ENCODE measurements at places on chromosomes 11 and 22.

DNA sequence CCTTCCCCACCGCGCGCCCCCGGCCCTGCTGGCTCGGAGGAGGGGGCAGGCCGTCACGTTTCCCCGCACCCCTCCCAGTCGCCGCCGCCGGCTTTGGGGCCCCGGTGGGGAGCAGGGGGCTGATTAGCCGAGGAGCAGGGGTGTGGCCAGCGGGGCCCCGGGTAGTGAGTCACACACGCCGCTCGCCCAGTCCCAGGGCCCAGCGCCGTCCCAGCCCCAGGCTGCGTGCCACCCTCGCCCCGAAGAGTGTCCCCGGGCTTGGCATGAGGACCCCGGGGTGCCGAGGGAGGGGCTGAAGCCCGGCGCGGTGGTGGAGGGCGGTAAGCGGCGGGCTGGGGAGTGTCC, 34.4 kb downstream of the PRDM11 start:
- peaks cover 4% of the 10 kb centered on the region for H3K4me1 ChIP-seq
- H3K27ac ChIP-seq: peak overlapping the region; percentile 88
- no peaks in the 10 kb centered on the region for H3K27me3 ChIP-seq
- peak; percentile 71 for DNase-seq

DNA sequence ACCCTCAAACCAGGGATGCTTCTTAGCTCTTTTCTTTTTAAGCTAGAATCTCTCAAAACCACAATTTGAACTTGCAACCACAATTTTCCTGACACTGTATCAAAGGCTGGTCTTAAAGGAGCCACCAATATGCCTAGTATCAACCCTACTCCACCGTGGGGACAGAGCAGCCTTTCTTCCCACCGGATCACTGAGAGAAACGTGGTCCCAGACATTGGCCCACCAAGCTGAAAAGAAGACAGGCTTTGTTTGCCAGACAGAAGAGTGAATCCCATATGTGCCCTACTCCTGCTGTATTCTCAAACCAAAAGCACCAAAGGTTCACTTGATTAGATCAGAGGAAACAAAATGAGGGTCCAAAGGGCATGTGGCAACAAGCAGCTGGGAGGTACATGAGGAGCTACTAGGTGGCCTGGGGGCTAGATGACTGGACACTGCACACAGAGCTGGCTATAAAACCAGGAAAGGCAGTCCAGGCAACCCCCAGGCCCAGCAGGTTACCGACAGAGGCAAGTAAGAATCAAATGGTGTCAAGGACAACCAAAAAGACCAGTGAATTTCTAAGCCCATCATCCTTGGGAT, 3.6 kb upstream of the VWCE start:
- peaks cover 37% of the 10 kb centered on the region for H3K36me3 ChIP-seq
- no peak for DNase-seq
- H3K27ac ChIP-seq: no peak overlapping the region
- peaks cover 5% of the 10 kb centered on the region for H3K4me1 ChIP-seq
- no peak overlapping the region for H3K4me3 ChIP-seq

GRCh38 chr22:23036684-23037428, 33.5 kb upstream of the GNAZ start:
- H3K4me1 ChIP-seq: no peaks in the 10 kb centered on the region
- no peaks in the 10 kb centered on the region for H3K27me3 ChIP-seq
- H3K27ac ChIP-seq: no peak overlapping the region

GRCh38 chr22:47158457-47158856, 396.0 kb downstream of the TBC1D22A start:
- H3K4me3 ChIP-seq: no peak overlapping the region
- no peak for DNase-seq
- peaks cover 14% of the 10 kb centered on the region for H3K4me1 ChIP-seq
- no peaks in the 10 kb centered on the region for H3K36me3 ChIP-seq
- H3K27ac ChIP-seq: no peak overlapping the region

DNA sequence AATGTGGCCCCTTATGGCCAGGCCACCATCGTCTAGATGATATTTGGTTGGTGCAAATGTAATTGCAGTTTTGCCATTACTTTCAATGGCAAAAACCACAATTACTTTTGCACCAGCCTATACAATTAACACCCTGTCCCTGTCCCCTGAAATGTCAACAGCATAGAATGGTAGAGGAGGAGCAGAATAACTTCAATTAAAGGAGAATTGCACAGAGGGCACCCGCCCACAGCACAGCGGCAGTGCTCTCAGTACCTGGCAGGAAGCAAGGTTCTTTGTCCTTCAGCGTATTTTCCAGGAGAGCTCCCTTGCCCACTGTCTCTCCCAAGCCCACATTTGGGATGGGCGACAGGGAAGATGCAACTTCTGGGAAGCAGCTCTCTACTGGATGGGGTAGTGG, 115.3 kb downstream of the TRIM29 start:
- H3K27ac ChIP-seq: no peak overlapping the region
- H3K4me1 ChIP-seq: no peaks in the 10 kb centered on the region
- H3K27me3 ChIP-seq: no peaks in the 10 kb centered on the region
- no peak for DNase-seq

GRCh38 chr11:504994-505344, 2.1 kb downstream of the RNH1 start:
- H3K4me3 ChIP-seq: no peak overlapping the region
- peaks cover 5% of the 10 kb centered on the region for H3K4me1 ChIP-seq
- H3K27ac ChIP-seq: no peak overlapping the region
- H3K27me3 ChIP-seq: no peaks in the 10 kb centered on the region
- peaks cover 6% of the 10 kb centered on the region for H3K36me3 ChIP-seq

DNA sequence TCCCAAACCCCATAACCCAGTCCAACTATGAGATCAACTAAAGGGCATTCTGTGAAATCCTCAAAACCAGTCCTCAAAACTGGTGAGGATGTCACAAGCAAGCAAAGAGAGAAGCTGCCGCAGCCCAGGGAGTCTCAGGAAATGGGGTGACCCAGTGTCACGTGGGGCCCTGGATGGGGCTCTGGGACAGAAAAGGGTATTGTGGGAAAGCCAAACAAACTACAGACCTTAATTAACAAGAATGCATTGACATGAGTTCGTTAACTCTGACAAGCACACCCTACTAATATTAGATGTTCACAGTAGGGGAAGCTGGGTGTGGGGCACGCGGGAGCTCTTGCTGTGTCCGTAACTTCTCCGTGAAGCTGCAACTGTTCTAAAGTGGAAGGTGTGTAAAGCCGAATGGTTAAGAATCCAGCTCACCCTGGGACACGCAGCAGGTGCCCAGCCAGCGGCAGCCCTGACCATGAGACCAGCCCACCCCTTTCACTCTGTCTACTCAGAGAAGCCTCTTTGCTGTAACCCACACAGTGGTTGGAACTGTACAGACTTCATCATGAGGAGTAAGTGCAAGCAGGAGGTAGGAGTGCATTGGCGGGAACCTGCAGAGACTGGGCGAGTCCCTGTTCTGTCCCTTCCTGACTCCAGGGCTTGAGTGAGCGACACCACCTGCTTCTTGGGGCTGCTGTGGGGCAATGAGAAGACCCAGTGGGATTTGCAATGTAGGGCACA, 17.9 kb downstream of the LINC01488 start:
- H3K27me3 ChIP-seq: no peaks in the 10 kb centered on the region
- no peak overlapping the region for H3K4me3 ChIP-seq
- DNase-seq: no peak
- H3K27ac ChIP-seq: no peak overlapping the region
- H3K4me1 ChIP-seq: no peaks in the 10 kb centered on the region

DNA sequence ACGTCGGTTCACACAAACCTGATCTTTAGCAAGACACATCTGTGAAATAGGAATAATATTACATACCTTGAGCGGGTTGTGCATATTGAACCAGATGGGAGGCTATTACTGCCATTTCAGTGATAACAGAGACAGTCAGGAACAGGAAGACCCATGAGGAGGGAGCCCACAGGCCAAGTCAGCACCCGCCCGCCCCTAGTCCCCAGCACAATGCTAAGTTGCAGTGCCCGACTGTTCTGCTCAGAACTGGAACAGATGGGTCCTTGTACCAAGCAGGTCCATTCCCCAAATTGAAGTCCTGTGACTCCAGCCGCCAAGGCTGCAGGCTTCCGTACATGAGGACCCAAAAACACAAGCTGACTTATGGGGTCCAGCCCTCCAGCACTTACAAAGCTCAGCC, 9.3 kb downstream of the CXCR5 start:
- no peak overlapping the region for H3K4me3 ChIP-seq
- no peaks in the 10 kb centered on the region for H3K36me3 ChIP-seq
- no peak for DNase-seq
- H3K27ac ChIP-seq: no peak overlapping the region

DNA sequence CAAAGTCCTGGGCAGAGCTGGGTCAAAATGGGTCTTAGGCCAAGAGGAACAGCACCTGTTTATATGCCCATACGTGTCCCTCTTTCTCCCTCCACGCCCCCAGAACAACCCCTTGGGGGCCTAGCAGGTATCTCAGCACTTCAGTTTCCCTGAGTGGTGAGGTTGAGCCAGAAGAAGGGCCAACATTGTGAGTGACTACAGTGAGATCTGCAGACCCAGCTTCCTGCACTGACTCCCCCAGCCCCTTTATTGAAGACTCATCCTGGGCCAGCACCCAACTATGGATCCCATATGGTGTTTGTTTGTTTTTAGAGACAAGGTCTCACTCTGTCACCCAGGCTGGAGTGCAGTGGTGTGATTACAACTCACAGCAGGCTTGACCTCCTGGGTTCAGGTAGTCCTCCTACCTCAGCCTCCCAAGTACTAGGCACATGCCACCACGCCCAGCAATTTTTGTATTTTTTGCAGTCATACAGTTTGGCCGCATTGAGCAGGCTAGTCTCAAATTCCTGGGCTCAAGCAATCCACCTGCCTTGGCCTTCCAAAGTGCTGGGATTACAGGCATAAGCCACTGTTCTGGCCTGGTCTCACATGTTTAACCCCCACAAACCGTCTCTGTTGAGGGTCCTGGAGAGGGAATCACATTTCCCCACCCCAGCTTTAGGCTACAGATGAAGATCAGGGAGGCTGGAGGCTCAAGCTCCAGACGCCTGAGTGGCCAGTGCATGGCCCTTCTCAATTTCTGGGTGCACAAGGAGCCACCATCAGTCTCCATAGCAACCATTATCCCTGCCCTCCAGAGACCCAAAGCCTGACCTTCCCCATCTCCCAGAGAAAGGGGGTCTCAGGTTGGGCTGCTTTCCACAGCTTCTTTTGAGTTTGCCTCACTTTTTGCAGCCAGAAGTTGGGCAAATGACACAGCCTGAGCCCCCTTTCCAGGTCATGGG, 1.7 kb upstream of the LARGE2 start:
- H3K27ac ChIP-seq: peak overlapping the region; percentile 95
- peak; percentile 8 for DNase-seq
- H3K36me3 ChIP-seq: no peaks in the 10 kb centered on the region
- H3K4me1 ChIP-seq: peaks cover 21% of the 10 kb centered on the region
- H3K27me3 ChIP-seq: no peaks in the 10 kb centered on the region
